ENCODE measurements at places on chromosomes 7 and 10.

DNA sequence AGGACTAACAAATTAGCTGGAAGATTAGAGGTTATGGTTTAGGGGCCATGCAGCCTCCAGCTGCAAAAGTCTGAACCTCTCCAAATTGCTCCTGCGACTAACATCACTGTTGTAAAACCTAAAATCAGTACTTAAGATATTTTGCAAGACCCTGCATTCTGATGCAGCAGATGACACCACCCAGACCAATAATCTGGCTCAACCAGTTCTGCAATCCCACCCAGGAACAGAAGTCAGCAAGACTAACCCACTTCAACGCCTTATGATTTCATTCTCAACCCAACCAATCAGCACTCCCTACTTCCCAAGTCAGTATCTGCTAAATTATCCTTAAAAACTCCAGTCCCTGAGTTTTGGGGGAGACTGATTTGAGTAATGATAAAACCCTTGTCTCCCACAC lies 250.8 kb upstream of the MBL2 start:
- no peak for DNase-seq

GRCh38 chr10:34434119-34434594 lies 380.9 kb downstream of the PARD3 start:
- DNase-seq, result no peak

GRCh38 chr10:110387983-110388686 lies 83.4 kb upstream of the SMNDC1 start:
- DNase-seq, result no peak

DNA sequence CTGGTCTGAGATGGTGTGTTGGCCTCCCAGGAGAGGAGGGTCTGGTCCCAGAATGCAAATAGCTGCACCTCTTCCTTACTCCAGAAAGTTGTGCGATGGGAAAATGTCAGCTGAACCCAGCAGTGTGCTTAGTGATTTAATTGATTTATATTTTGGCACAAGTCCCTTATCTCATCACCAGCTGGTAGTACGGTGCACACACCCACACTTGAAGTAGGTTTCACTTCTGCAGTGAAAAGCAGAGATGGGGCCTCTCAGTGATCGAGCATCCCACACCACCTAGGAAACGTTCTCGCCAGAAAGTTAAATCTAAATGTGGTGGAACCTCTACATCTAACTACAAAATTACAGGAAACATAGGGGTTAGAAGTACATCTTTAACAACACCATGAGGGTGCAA lies 80.4 kb downstream of the UBE3C start:
- no peak for DNase-seq

- no peak for DNase-seq
These were observed 6.5 kb downstream of the CPVL start for GRCh38 chr7:29139796-29140195.

GRCh38 chr10:98340261-98340939 lies 72.4 kb upstream of the LOXL4 start:
- DNase-seq, result no peak

- DNase-seq, result no peak
These were observed 155.0 kb downstream of the PTPRN2 start for GRCh38 chr7:158432369-158433341.
